Aorta (tissue), 5 donors: ENCODE measurements at places on chromosomes 12 and 14. TPM values are rescaled to one million over a fixed set of nuclear protein-coding genes. Genes with fewer than 3 reads are reported as not detected.

GRCh38 chr12:112906712-112907414, at the start of gene OAS1:
Gene OAS1, plus strand, starts transcription at chr12:112906962. Its CDS starts 78 bp downstream, at chr12:112907040.
- no peak for DNase-seq
- H3K36me3 ChIP-seq: no peaks in the 10 kb centered on the region
- no peak within 1 kb of the TSS for H3K27ac ChIP-seq
- peaks cover 4% of the 10 kb centered on the region for H3K4me1 ChIP-seq

GRCh38 chr14:33773205-33774030, 177.5 kb downstream of the EGLN3 start:
- no peaks in the 10 kb centered on the region for H3K36me3 ChIP-seq
- no peak overlapping the region for H3K27ac ChIP-seq
- H3K4me1 ChIP-seq: no peaks in the 10 kb centered on the region
- no peaks in the 10 kb centered on the region for H3K27me3 ChIP-seq

GRCh38 chr14:93105362-93105761, 10.4 kb downstream of the ITPK1 start:
- H3K27ac ChIP-seq: no peak overlapping the region
- no peak overlapping the region for H3K4me3 ChIP-seq
- no peaks in the 10 kb centered on the region for H3K27me3 ChIP-seq
- H3K4me1 ChIP-seq: no peaks in the 10 kb centered on the region
- peak; percentile 84 for DNase-seq

GRCh38 chr12:3990501-3991280, 117.5 kb upstream of the PARP11 start:
- no peaks in the 10 kb centered on the region for H3K27me3 ChIP-seq
- no peak overlapping the region for H3K27ac ChIP-seq
- no peaks in the 10 kb centered on the region for H3K4me1 ChIP-seq
- no peaks in the 10 kb centered on the region for H3K36me3 ChIP-seq
- no peak overlapping the region for H3K4me3 ChIP-seq
- no peak for DNase-seq

DNA sequence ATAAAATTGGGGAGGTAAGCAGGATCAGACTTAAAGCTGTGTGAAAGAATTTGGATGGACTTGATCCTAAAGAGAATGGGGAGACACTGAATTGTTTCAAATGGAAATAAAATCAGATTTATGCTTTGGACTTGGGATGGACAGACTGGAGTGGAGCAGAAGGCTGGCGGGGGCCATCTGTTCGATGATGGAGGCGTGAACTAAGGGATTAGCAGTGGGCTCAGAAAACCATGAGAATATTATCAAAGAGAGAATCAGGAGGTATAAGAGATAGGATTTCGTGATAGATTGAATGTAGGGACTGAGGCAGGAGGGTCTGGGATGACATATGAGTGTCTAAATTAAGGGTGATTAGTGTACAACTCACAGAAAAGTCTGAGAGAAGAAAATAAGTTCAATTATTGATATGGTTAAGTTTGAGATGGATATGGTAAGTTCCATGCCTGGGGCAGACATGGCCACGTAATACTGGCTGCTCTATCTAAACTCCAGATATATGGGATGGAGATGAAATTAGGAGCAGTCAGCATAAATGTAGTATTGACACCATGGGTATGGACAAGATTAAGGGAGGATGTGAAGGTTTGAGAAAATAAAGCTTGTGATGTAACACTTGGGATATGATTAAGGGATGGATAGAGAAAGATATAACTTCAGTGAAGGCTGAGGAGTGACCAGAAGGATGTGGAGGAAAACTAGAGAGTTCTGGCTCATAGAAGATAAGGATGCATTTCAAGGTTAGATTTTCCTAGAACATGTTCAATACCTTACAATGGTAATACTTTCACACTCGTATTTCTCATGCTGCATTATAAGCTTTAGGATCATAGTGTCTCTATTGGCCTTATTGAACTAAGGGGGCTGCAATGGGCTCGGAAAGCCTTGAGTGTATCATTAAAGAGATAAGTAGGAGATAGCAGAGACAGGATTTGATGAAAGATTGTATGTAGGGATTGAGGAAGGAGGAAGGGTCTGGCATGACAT, 1.0 kb upstream of the TSSK4 start:
- H3K36me3 ChIP-seq: peaks cover 2% of the 10 kb centered on the region
- no peaks in the 10 kb centered on the region for H3K4me1 ChIP-seq
- no peak for DNase-seq
- no peaks in the 10 kb centered on the region for H3K27me3 ChIP-seq
- no peak overlapping the region for H3K27ac ChIP-seq

- no peaks in the 10 kb centered on the region for H3K27me3 ChIP-seq
- H3K27ac ChIP-seq: no peak overlapping the region
- DNase-seq: peak; percentile 79
- no peaks in the 10 kb centered on the region for H3K36me3 ChIP-seq
These were observed 6.0 kb downstream of the SIX6 start for GRCh38 chr14:60514741-60515491.

DNA sequence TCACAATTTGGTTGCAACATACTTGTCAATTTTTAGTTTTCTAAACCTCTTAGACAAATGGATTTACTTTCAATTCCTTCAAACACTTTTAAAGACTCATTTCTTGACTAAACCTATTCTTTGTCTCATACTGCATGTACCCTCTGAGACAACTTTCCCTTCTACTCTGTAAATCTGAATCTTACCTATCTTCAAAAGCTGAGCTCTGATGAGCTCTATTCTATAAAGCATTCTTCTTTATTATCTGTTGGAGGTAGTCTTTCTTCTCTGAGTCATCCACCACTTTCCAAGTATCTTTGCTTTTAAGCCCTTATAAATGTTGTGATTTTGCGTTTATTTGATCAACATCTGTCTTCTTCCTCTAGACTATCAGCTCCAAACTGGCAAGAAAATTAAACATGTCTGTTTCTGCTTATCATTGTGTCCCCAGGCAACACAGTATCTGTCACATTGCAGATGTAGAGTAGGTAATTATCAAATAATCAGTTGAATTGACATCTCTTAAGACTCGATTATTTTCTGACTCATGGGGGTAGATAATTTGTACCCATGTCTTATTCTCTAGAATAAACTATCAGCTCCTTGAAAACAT, 265.6 kb upstream of the FAR2 start:
- no peaks in the 10 kb centered on the region for H3K4me1 ChIP-seq
- H3K4me3 ChIP-seq: no peak overlapping the region
- no peak for DNase-seq
- no peaks in the 10 kb centered on the region for H3K36me3 ChIP-seq
- H3K27me3 ChIP-seq: no peaks in the 10 kb centered on the region

DNA sequence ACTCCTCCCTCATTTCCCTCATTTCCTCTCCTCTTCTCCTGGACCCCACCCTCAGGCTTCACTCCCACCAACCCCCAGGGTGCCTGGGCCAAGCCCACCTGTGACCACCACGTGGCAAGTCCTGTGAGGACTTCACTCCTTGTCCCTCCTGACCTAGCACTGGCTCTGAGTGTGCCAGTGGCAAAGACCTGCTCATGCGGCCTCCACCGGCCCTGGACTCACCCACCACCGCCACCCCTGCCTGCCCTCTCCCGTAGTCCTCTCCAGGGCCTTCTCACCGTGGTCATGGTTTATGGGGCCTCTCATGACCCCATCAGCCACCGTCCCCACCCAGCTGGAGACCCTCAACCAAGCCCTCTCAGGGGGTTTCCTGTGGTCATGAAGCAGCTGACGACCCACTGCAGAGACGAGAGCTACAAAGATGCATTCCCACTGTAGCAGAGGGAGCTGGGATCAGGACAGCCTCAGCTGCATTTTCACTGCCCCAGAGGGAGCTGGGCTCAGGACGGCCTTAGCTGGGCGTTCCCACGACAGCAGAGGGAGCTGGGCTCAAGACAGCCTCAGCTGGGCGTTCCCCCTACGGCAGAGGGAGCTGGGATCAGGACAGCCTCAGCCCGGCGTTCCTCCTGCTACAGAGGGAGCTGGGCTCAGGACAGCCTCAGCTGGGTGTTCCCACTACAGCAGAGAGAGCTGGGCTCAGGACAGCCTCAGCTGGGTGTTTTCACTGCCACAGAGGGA, 3.2 kb upstream of the C14orf180 start:
- H3K4me1 ChIP-seq: no peaks in the 10 kb centered on the region
- no peaks in the 10 kb centered on the region for H3K27me3 ChIP-seq
- no peak for DNase-seq
- H3K36me3 ChIP-seq: no peaks in the 10 kb centered on the region
- no peak overlapping the region for H3K27ac ChIP-seq
- no peak overlapping the region for H3K4me3 ChIP-seq

- no peaks in the 10 kb centered on the region for H3K36me3 ChIP-seq
- peaks cover 3% of the 10 kb centered on the region for H3K27me3 ChIP-seq
- H3K4me3 ChIP-seq: no peak overlapping the region
- no peak overlapping the region for H3K27ac ChIP-seq
These were observed 1225.6 kb downstream of the VRK1 start for GRCh38 chr14:98022541-98023520.

GRCh38 chr14:24430143-24430681, 458 bp downstream of the KHNYN start:
- H3K36me3 ChIP-seq: no peaks in the 10 kb centered on the region
- peak overlapping the region; percentile 60 for H3K4me3 ChIP-seq
- peak; percentile 94 for DNase-seq
- no peaks in the 10 kb centered on the region for H3K27me3 ChIP-seq
- no peaks in the 10 kb centered on the region for H3K4me1 ChIP-seq

DNA sequence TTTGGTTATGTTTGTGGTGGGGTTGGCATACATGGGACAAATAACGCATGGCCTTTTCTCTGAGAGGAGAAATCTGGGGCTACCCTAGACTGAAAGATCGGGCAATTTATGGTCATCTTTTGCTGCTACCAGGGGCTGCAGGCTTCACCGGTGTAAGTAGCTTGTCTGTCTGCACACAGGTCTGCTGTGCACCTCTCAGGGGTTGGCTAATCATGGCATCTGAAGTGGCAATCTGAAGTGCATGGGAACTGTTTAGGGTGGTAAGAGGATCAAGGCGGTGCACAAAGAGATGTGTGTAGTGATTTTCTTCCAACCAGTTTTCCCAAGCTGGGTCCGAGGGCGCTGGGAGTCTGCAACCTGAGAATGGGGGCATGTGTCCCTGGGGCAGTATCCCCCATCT, 141.3 kb downstream of the EMP1 start:
- no peak for DNase-seq
- H3K36me3 ChIP-seq: no peaks in the 10 kb centered on the region
- no peaks in the 10 kb centered on the region for H3K4me1 ChIP-seq
- no peak overlapping the region for H3K27ac ChIP-seq

GRCh38 chr14:59986556-59987059, 66.7 kb downstream of the LRRC9 start:
- no peaks in the 10 kb centered on the region for H3K4me1 ChIP-seq
- H3K36me3 ChIP-seq: no peaks in the 10 kb centered on the region
- H3K4me3 ChIP-seq: no peak overlapping the region

GRCh38 chr14:23277189-23277588, 8.7 kb downstream of the HOMEZ start:
- no peaks in the 10 kb centered on the region for H3K27me3 ChIP-seq
- no peak for DNase-seq
- H3K4me1 ChIP-seq: no peaks in the 10 kb centered on the region
- no peak overlapping the region for H3K27ac ChIP-seq
- H3K36me3 ChIP-seq: no peaks in the 10 kb centered on the region
- H3K4me3 ChIP-seq: no peak overlapping the region

DNA sequence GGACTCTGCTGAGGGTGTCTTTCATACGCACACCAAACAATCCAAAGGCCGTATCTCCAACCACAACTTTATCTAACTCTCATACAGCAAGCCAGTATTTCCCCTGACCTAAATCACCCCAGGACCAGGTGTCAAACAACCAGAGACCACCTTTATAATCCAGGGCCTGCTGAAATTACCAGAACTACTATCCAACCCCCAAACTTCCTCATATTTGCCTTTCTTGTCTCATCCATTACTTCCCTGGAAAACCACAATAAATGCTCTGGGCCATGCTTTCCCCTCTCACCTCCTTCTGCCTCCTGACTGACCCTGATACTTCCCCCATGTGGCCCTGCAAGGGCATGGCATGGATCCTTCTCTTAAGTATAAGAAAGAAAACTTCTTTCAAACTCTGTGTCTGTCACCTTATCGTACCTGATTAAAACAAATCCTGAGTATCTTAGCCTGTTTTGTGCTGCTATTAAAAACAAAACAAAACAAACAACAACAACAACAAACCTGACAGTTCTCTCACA, 44.7 kb upstream of the CRACR2A start:
- H3K4me1 ChIP-seq: no peaks in the 10 kb centered on the region
- peaks cover 3% of the 10 kb centered on the region for H3K36me3 ChIP-seq
- no peak for DNase-seq
- no peak overlapping the region for H3K27ac ChIP-seq

- no peak overlapping the region for H3K4me3 ChIP-seq
- no peak overlapping the region for H3K27ac ChIP-seq
- H3K27me3 ChIP-seq: no peaks in the 10 kb centered on the region
These were observed 9.3 kb upstream of the SERPINA5 start for GRCh38 chr14:94571950-94572349.

- no peak overlapping the region for H3K4me3 ChIP-seq
- DNase-seq: no peak
- no peaks in the 10 kb centered on the region for H3K27me3 ChIP-seq
- H3K4me1 ChIP-seq: no peaks in the 10 kb centered on the region
- no peak overlapping the region for H3K27ac ChIP-seq
- no peaks in the 10 kb centered on the region for H3K36me3 ChIP-seq
These were observed 374.3 kb upstream of the CCDC196 start for GRCh38 chr14:66111891-66112290.

GRCh38 chr14:24481622-24482324, 26.3 kb downstream of the CMA1 start:
- H3K4me3 ChIP-seq: no peak overlapping the region
- H3K4me1 ChIP-seq: no peaks in the 10 kb centered on the region
- H3K27ac ChIP-seq: no peak overlapping the region
- no peaks in the 10 kb centered on the region for H3K27me3 ChIP-seq
- DNase-seq: no peak
- H3K36me3 ChIP-seq: no peaks in the 10 kb centered on the region

- H3K36me3 ChIP-seq: no peaks in the 10 kb centered on the region
- no peaks in the 10 kb centered on the region for H3K27me3 ChIP-seq
- H3K27ac ChIP-seq: no peak overlapping the region
- H3K4me3 ChIP-seq: no peak overlapping the region
- H3K4me1 ChIP-seq: no peaks in the 10 kb centered on the region
These were observed 23.6 kb downstream of the TRHDE start for GRCh38 chr12:72295744-72296143.

The RNASE7 gene
- total RNA-seq: not detected

The MYL2 gene
- total RNA-seq: 0.99 TPM

The GNPTAB gene
- 29.1 TPM for total RNA-seq

The BCL11B gene
- 0.58 TPM for total RNA-seq

The TSPAN11 gene
- 2.8 TPM for total RNA-seq

The HOXC13 gene
- total RNA-seq: 0.32 TPM

The HNF1A gene
- not detected for total RNA-seq

The LRP1-AS gene
- total RNA-seq: not detected

The SERPINA10 gene
- not detected for total RNA-seq

The OLR1 gene
- total RNA-seq: 9.3 TPM
